HCT116 (cell line): ENCODE measurements at places on chromosomes 3 and 15. TPM values are rescaled to one million over a fixed set of nuclear protein-coding genes. Genes with fewer than 3 reads are reported as not detected.

DNA sequence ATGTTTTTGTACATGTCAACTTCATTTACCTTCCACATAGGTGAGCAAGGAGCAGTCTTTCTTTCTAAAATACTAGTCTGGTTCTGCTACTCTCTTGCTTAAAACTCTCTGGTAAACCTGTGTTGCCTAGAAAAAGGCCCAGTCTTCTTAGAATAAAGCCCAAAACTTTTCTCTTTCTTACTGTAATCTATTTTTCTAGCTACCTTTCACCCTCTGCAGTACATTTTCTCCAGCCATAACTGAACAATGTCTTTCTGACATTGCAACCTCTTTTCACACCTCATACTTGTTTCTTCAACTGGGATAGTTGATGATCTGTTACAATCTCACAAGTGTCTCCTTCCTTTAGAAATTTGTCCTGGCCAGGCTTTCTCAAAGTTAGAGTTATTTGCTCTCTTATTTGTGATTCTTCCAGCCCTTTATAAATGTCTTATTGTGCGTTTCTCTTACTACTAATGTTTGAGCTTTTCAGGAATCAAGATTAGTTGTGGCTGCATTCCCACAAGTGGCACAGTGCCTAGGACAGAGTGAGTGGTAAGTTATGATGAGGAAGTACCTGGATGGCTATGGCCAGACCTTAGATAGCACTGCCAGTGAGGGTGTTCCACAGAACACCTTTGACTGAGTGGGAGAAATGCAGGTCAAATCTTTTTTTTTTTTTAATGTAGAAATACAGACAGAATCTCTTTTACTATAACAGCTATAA, 313.4 kb upstream of the SATB1 start:
- DNase-seq: no peak

The IRAK2 gene
- 3.6 TPM for total RNA-seq

- no peak for DNase-seq
These were observed 756 bp downstream of the CLPX start for GRCh38 chr15:65184305-65184867.

GRCh38 chr3:147391781-147392624, 14.3 kb downstream of the ZIC4 start:
- DNase-seq: no peak

DNA sequence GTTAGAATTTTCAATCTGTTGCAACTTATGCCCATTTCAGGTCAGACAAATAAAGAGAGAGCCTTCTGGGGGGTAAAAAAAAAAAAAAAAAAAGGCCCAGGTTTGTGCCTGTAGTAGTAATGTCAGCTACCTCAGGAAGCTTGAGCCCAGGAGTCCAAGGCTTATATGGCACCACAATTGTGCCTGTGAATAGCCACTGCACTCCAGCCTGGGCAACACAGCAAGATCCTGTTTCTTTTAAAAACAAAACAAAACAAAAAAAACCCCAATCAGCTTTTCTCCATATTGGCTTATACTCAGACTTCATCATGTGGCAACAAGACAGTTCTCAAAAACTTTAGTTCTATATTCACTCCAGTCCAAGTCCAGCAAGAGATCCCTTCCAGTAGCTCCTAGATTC, 8.4 kb upstream of the LRRFIP2 start:
- no peak for DNase-seq

DNA sequence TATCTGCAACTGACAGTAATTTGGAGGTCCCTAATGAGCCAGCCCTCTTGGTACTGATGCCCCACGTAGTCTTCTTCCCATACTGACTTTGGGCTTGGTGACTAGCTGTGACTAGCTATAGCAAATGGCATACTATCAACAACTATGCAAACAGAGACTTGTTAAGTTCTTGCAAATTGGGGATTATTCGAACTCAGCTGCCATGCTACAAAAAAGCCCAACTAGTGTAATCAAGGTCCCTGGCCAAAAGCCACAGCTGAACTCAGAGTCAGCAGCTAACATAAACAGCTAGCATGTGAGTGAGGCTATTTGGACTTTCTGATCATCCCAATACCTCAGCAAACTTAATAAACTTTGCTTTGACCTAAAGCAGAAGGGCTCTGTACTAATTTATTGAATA, 121.2 kb upstream of the PLXND1 start:
- no peak for DNase-seq

DNA sequence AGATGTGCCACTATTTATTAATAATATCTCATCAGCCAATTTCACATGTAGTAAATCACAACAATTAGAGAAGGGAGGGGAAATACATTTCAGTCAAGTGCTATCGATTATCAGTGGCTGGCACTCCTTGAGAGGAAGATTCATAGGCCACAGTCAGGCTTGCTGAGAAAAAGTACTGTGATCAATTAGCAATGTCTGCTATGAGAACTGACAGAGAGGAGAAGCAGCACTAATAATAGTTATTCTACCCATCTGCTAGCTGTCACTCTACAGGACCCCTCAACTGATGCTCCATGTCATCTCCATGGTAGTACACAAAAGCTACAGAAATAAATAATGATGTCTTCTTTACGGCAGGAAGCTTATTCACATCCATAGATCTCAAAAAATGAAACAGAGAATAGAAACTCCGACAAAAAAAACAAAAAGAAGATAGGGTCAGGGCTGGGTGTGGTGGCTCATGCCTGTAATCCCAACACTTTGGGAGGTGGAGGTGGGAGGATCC, 351.3 kb downstream of the FOXP1 start:
- no peak for DNase-seq

- no peak for DNase-seq
These were observed 83.8 kb upstream of the FNDC3B start for GRCh38 chr3:171955598-171955997.

DNA sequence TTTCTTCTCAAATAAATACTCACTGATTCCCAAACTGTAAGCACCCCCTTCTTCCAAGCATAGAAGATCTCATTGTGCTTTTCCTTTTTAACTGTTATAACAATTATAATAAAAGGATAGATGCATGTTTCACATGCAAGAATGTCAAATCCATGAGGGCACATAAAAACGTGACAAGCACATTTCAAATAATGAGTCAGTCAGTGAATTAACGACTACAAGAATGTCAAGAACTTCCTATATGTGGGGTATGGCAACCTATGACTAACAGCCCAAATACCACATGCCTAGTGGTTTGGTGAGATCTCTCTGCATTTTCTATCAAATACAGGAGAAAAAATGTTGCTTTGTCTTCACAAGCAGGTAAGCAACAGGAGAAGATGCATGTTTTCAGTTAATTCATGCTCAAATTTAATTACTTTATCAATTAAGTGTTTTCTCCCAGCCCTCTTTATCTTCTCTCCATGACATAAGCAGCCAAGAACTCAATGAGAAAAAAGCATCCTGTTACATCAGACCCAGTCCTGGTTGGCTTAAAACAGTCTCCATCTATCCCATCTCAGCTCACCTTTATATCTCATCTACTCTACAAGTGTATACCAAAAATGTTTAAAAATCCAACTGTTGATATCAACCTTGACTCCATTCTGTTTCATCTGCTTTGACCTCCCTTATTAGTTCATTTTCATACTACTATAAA, 181.5 kb upstream of the LMCD1 start:
- no peak for DNase-seq

GRCh38 chr3:44076221-44076829, 165.4 kb upstream of the TOPAZ1 start:
- DNase-seq: no peak

DNA sequence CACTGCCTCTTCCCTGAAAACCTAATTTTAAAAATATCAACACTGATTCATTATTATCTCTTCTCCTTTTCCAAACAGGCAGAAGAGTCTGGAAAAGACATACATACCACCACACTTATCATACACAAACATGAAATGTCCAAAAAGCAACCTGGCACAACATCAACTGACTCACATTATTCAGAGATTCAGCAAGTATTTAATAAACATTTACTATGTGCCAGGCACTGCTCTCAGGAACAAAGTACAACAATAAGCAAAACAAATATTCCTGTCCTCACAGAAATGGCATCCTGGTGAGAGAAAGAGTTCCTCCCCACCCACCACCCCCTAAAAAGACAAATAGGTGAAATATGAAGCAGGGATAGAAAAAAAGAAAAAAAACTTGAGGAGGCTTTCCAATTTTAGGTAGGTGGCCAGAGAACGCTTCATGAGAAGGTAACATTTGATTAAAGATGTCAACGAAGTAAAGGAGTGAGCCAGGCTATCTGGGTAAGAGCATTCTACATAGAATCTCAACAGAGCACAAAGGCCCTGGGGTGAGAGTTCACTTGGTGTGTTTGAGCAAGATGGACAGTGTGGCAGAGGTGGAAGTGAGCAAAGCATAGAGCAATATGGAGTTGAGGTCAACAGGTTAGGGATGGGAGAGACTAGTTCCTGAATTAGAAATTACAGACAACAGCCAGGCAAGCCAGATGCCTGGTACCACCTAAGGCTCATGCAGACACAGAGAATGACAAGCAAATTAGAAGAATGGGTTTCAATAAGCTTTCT, 141.7 kb downstream of the OSBPL10 start:
- DNase-seq: no peak

DNA sequence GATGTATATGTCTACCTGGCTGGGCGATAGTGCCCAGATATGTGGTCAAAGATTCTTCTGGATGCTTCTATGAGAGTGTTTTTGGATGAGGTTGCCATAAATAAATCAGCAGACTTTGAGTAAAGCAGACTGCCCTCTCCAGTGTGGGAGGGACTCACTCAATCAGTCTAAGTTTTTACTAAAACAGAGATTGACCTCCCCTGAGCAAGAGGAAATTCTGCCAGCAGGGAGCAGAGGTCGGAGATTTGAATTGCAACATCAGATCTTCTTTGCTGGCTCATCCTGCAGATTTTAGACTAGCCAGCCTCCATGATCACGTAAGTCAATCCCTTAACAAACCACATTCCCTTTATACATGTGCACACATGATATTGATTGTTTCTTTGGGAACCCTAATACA, 300.9 kb downstream of the MCTP2 start:
- no peak for DNase-seq

- no peak for DNase-seq
These were observed 297.3 kb upstream of the PROK2 start for GRCh38 chr3:72082186-72082715.

GRCh38 chr3:161139686-161140085, 34.5 kb upstream of the B3GALNT1 start:
- no peak for DNase-seq

The EBLN2 gene
- 5.1 TPM for total RNA-seq

The STRA6 gene
- total RNA-seq: 0.54 TPM

- peak; percentile 42 for DNase-seq
These were observed 24.9 kb downstream of the SIAH2 start for GRCh38 chr3:150737874-150738679.

GRCh38 chr3:186121968-186122367, 13.1 kb upstream of the ETV5 start:
- no peak for DNase-seq

GRCh38 chr3:191962324-191962723, 501.4 kb downstream of the PYDC2 start:
- no peak for DNase-seq

- no peak for DNase-seq
These were observed 47.0 kb downstream of the ZNF609 start for GRCh38 chr15:64507293-64507802.

DNA sequence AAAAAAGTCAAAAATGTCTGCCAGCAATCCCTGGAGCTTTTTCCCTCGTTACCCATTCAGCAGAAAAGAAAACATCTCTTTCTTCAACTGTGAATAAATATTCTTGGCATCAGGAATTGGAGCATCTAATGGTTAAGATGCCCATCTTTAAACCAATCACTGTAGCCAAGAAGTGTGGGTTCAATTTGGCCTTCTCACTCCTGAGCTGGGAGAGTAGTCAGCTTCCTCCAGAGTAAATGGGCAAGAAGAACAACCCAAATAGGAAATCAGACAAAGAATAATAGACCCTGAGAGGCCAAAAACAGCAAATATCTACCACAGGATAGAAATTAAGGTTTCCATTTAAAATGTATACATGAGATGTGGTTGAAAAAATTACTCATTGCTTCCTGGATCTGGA, 508.0 kb upstream of the MDFIC2 start:
- DNase-seq: no peak

The ZBTB20 gene
- total RNA-seq: 42.1 TPM

GRCh38 chr15:98787194-98787593, 138.9 kb downstream of the IGF1R start:
- DNase-seq: no peak

The GOLGA6D gene
- total RNA-seq: 0.12 TPM

The LRRN1 gene
- 0.10 TPM for total RNA-seq

The RBMS3 gene
- 0.42 TPM for total RNA-seq

- no peak for DNase-seq
These were observed 1144.5 kb downstream of the TUSC7 start for GRCh38 chr3:117853923-117854668.

- DNase-seq: no peak
These were observed 120.9 kb downstream of the CACNA2D3 start for GRCh38 chr3:54243056-54243931.

DNA sequence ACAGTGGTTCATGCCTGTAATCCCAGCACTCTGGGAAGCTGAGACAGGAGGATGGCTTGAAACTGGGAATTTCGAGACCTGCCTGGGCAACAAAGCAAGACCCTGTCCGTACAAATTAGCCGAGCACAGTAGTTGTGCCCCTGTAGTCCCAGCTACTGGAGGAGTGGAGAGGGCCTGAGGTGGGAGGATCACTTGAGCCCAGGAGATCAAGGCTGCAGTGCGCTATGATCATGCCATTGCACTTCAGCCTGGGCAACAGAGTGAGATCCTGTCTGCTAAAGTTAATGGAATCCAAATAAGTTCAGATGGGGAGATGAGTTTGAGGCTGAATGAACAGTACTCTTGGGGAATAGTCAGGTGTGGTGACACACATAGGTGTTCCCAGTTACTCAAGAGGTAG, 14.4 kb downstream of the TRIM71 start:
- no peak for DNase-seq

DNA sequence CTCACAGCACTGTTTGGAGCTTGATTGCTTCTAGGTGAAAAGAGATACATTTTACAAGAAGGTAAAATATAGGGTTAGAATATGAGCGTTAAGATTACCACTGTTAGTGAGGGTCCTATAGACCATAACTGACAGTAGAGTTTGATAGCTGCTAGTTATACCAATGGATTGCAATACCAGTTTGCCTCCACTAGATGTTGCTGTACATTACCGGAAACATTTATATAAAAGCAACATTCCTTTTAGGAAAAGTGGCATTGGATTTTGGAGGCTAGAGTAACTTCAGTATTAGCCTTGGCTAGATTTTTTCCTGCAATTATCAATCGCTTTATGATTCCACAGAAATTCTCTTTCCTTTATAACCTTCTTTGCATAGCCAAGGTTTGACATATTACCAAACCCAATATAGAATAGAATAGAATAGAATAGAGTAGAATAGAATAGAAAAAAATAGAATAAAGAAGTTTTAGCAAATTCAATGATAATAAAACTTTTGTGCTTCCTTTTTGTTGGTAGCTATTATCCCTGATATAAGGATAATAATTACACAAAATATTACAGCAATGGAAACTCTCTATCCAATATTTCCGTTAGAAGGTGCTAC, 1093.6 kb upstream of the ALCAM start:
- DNase-seq: peak; percentile 19

GRCh38 chr3:37935756-37936666, 54.6 kb upstream of the VILL start:
- DNase-seq: peak; percentile 46

The USP50 gene
- not detected for total RNA-seq

- DNase-seq: no peak
These were observed 20.3 kb downstream of the CRTAP start for GRCh38 chr3:33134026-33134625.
